Tibial nerve (tissue), 4 donors: ENCODE measurements at places on chromosomes 12 and 14.

- DNase-seq, result peak; percentile 81
Measured at GRCh38 chr12:56628671-56629458, 1.3 kb downstream of the BAZ2A start.

- DNase-seq, result no peak
Measured at GRCh38 chr14:51789114-51789513, 71.3 kb upstream of the GNG2 start.

DNA sequence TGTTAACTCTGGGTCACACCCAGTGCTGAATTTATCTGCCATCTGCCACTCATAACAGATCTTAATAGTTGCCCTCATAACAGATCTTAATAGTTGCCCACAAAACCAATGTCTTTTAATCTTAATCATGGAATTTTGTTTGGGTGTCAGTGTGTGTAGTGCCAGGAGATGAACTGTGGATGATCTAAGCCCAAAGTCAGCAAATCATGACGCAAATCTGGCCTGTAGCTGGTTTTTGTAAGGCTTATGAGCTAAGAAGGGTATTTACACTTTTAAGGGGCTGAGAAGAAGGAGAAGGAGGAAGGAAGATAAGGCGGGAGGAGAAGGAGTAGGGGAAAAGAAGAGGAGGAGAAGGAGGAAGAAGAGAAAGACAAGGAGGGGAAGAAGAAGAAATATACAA lies 10.0 kb upstream of the IL26 start:
- no peak for DNase-seq

- DNase-seq, result no peak
Measured at GRCh38 chr14:24298892-24299254, 707 bp downstream of the DHRS1 start.

GRCh38 chr12:115823635-115824034 lies 453.9 kb downstream of the MED13L start:
- DNase-seq, result no peak

GRCh38 chr14:54487771-54488170 lies 1.0 kb downstream of the GMFB start:
- no peak for DNase-seq

GRCh38 chr12:32301216-32301615 lies 98.1 kb upstream of the FGD4 start:
- no peak for DNase-seq

DNA sequence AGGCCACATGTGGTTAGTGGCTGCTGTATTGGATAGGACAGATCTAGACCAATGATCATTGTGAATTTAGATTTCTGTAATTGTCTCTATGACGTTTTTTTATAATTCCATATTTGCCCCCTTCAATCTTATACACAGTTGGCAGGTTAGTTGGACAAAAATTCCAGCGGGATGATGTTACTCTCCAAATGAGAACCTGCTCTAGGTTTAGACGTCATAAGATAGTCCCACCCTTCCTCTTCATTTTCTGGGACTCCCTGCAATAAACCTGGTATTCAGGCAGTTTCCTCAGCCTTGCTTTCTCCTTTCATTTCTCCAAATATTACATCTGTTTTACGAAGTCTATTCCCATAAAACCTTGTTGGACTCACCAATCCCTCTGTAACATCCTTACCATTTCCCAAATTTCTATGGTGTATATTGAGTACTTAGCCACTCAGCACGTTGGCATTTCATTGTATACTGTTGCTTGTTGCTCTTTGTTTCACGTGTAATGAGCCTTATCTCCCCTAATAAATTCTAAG lies 10.2 kb downstream of the FBXO34 start:
- DNase-seq, result no peak

GRCh38 chr12:108896336-108896735 lies 16.4 kb downstream of the DAO start:
- no peak for DNase-seq

DNA sequence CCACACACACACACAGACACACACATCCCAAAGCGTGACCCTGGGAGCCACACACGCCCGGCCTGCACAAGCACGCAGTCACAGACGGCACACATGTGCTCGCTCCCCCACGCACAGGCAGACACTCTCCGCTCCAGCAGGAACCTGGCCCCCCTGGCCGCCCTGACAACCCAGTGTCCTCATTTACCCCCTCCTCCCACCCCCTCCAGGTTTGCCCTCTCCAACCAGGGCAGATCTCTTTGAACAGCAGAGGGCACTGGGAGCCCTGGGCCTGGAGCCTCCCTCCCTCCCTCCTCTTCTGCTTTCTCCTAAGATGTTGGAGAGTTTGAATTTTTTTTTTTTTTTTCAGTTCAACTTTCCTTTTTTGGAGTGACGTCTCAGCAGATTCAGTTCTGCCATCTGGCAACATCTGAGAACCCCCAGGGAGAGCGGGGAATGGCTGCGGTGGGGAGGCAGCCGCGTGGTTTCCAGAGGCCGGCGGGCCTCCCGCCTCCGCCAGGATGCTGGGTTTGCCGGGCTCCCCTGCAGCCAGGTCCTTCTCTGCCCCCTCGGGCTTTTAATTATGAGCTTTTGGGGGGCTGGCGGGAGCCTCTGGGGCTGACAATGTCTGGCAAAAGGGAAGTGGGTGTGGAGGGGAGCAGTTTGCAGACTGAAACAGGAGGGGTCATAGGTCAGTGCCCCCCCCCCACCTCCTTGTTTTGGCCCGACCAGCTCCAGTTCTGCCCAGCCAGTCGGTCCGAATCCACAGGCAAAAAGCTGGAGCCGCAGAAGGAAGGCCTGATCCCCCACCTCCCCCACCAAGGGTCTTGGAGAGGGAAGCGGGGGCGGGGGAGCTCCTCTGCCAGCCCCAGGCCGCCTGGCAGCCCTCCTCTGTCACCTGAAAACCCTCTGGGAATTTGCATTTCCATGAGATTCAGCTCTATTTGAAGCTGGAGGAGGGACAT lies 1.3 kb upstream of the NCOR2 start:
- peak; percentile 82 for DNase-seq
